Stimulated activated CD8-positive, alpha-beta memory T cell treated with anti-CD3 and anti-CD28 coated beads, Interleukin-7, amount 100 ng/mL, for 4 hours (primary cell): ENCODE measurements at places on chromosomes 3 and 15.

- no peak for DNase-seq
Observed at GRCh38 chr15:60975952-60976351, 253.2 kb downstream of the RORA start.

DNA sequence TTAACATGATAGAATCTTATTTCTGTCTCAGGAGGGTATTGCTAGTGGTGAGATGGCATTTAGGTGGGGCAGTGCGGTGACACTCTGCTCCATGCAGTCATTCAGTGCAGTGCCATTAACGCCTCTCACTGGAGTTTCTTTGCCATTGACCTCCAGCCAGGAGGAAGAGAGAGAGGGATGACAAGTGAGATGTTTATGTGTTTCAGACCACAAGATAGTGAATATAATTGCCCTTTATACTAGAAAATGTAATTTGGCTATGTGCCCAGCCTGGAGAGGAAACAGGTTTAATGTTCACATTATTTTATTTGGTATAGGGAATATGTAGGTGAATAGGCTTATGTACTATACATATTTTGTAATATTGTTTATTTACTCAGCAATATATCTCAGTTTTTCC is 84.5 kb downstream of the ZIC1 start:
- no peak for DNase-seq

DNA sequence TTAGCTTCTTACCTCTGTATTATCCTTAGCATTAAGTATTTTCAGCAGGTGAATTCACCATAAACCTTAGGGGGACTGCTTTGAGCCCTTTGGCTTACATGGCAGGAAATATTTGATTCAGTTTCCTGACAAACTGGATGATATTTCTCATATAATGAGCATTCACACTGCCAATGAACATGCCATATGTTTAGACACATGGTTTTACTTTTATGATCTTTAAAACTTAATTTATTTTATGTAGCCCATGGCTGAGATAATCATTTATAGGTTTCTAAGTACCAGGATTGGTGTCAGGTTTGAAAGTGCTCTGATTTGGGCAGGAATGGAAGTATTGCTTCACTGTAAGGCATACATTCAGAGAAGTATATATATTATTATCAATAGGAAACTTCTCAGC is 319.1 kb downstream of the ZPLD1 start:
- DNase-seq = no peak

DNA sequence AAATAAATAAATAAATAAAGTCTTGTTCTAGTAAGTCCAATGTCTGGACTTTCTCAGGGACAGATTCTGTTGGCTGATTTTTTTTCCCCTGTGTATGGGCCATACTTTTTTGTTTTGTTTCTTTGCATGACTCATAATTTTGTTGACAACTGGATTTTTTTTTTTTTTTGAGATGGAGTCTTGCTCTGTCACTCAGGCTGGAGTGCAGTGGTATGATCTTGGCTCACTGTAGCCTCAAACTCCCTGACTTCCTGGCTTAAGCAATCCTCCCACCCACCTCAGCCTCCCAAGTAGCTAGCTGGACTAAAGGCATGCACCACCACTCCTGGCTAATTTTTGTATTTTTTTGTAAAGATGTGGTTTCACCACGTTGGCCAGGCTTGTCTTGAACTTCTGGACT is 38.9 kb downstream of the TICRR start:
- DNase-seq = no peak
